ENCODE measurements at places on chromosomes 2 and 18. TPM values are rescaled to one million over a fixed set of nuclear protein-coding genes. Genes with fewer than 3 reads are reported as not detected.

Gene KATNAL2
- total RNA-seq = 39.9 TPM

Gene CNDP1
- total RNA-seq = not detected

Gene NFU1
- 74.3 TPM for total RNA-seq

Gene GRB14
- total RNA-seq = 3.4 TPM

- DNase-seq = no peak
- no peak overlapping the region for H3K27ac ChIP-seq
- no peaks in the 10 kb centered on the region for H3K36me3 ChIP-seq
- H3K4me1 ChIP-seq = peaks cover 12% of the 10 kb centered on the region
- no peaks in the 10 kb centered on the region for H3K27me3 ChIP-seq
Observed at GRCh38 chr2:234587341-234588053, 90.6 kb upstream of the ARL4C start.

GRCh38 chr2:82853299-82853698, 1605.8 kb downstream of the SUCLG1 start:
- H3K27ac ChIP-seq = no peak overlapping the region
- no peaks in the 10 kb centered on the region for H3K27me3 ChIP-seq
- H3K4me1 ChIP-seq = no peaks in the 10 kb centered on the region

DNA sequence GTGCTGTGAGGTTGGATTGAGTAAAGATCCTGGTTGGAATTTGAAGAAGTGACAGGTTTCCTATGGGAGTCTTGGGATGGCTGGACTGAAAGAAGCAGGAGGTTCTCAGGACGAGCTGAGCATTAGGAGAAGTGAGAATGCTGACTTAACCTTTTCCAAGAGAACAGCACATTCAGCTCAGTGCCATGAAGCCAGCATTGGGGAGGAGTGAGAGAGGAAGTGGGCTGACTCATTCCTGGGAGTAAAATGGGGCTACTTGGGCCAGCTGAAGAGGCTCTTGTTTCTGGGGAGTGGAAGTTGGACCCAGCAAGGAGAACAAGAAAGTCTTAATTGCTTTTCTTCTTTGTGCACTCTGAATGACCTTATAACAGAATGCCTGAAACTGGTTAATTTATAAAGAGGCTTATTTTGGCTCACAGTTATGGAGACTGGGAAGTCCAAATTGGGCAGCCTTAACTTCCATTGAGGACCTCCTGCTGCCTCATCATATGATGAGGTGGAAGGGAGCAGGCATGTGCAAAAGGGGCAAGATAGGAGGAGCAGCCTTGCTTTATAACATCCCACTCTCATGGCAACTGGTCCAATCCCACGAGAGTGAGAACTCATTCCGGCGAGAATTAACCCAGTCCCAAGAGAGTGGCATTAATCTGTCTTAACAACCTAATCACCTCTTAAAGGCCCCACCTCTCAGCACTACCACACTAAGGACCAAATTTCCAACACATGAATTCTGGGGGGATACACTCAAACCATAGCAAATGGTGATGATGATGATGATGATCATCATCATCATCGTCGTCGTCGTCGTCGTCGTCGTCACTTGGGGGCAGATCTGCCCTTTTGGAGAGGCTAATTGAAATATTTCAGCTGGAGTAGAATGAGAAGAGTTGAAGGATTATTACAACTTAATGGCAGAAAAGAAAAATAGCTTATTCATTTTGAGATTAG, 26.1 kb downstream of the DGUOK start:
- DNase-seq = no peak
- no peak overlapping the region for H3K4me3 ChIP-seq
- peaks cover 3% of the 10 kb centered on the region for H3K36me3 ChIP-seq
- no peaks in the 10 kb centered on the region for H3K27me3 ChIP-seq
- H3K27ac ChIP-seq = no peak overlapping the region

- DNase-seq = no peak
- H3K36me3 ChIP-seq = no peaks in the 10 kb centered on the region
- H3K4me3 ChIP-seq = no peak overlapping the region
- H3K27ac ChIP-seq = no peak overlapping the region
Observed at GRCh38 chr18:79983253-79983652, 5.1 kb downstream of the TXNL4A start.

DNA sequence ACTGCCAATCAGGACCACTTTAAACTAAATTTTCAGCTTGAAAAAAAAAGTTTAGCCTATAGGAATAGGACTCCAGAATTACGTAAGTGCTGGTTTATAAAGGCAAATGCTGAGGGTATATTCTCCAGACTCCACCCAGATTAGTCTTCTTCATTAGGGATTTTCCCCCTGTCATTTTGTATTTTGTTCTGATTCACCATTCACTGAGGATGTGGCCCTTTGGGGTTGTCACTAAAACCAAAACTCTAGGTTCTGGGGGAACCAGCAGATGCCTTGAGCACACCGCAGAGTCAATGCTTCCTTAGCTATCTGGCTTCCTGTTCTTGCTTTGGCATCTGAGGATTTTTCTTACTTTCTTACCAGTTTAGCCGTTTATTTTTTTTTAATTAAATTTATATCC, 10.5 kb downstream of the SCYGR4 start:
- no peaks in the 10 kb centered on the region for H3K27me3 ChIP-seq
- DNase-seq = no peak
- no peak overlapping the region for H3K4me3 ChIP-seq
- peaks cover 6% of the 10 kb centered on the region for H3K4me1 ChIP-seq
- no peak overlapping the region for H3K27ac ChIP-seq

GRCh38 chr2:169984145-169984544, 156.9 kb downstream of the UBR3 start:
- H3K27me3 ChIP-seq = no peaks in the 10 kb centered on the region
- no peak overlapping the region for H3K27ac ChIP-seq
- DNase-seq = no peak
- no peaks in the 10 kb centered on the region for H3K4me1 ChIP-seq
